ENCODE measurements at places on chromosomes 2 and 18.

DNA sequence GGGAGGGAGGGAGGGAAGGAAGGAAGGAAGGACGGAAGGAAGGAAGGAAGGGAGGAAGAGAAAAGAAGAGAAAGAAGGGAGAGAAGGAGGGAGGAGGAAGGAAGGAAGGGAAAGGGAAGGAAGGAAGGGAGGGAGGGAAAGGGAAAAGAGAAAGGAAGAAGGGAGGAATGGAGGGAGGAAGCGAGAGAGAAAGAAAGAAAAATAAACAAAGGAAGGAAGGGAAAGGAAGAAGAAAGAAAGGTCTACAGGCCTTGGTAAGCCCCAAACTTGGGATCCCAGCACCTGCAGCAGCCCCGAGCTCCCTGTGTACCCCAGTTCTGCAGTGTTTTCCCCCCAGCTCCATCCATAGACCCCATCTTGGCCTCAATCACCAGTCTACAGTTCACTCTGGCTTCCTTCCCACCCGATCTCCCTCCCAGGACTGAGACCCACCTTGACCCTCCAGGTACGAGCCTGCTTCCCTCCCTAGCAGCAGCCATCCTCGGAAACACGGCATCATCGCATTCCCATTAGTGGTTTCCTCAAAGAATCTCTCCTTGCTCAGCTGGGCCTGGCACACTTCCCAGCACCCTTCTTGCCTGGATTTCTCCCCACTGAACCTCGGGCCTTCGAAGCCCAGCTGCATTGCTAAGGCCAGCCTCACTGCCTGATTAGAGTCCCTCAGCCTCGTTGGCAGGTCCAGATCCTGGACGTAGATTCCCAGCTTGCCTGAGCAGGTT lies 46.1 kb upstream of the SH3BP4 start:
- no peak for DNase-seq

- no peak for DNase-seq
These were observed 25.8 kb downstream of the SPEG start for GRCh38 chr2:219460424-219460926.

DNA sequence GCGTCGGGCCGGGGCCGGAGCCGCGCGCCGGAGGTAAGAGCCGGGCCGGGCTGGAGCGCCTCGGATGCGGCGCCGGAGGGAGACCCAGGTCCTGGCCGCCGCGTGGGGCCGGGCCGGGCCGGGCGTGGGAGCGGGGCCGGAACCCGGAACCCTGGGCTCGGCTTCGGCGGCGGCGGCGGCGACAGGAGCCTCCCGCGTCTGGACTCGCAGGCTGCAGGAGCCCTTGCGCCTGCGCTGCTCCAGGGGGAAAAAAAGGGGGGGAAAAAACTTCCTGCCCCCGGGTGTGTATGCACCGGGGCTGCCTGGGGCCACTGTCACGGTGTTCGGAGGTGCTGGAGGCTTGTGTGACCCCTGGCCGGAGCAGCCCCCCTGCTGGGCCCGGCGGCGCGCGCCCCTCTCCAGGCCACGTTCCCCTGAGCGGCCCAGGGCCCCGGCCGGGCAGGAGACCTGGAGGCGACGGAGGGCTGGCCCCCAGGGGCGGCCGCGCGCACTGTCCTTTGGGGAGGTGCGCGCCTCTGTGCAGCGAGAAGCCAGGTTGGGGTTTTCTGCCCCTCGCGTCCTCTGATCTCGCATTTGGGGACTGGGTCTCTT lies 864 bp downstream of the KLHL29 start:
- DNase-seq = no peak

- DNase-seq = no peak
These were observed 229.1 kb downstream of the PHLPP1 start for GRCh38 chr18:62944454-62944853.

DNA sequence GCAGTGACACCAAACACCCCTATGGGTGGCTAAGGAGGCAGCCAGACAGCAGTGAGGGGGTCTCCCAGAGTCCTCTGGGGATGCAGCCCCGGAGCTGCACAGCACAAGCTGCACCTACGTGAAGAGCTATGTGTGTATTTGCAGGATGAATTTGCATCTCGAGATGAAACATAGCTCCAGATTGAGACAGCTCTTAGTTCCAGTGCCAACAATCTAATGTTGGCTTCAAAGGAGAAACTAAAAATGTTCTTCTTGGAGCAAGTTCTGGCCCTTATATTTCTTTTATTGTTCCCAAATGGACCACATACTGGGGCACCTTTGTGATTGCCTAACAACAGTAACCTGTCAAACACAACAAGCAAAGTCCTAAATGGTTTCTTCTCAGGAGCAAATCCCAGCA lies 233.9 kb downstream of the SLC4A3 start:
- no peak for DNase-seq

GRCh38 chr2:106108351-106108750 lies 85.8 kb downstream of the UXS1 start:
- DNase-seq = no peak

DNA sequence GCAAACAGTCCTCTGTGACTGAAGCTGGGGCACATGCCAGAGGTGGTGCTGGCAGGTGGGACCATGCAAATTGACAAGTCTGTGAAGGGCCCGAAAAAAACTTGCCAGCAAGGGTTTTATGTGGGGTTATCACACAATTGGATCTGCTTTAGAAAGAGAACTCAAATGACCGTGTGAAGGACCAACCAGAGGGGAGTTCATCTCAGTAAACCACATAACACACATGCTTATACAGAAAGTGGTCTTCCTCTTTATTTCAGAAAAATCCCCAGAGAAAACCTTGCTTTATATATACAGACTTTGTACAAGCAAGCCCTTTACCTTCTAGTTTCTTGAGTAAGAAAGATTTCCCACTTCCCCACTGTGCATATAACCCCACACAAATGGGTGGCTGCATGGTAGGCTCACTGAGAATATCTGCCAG lies 46.7 kb downstream of the KIDINS220 start:
- DNase-seq = no peak

- no peak for DNase-seq
These were observed 37.5 kb downstream of the EIPR1 start for GRCh38 chr2:3340144-3340543.

DNA sequence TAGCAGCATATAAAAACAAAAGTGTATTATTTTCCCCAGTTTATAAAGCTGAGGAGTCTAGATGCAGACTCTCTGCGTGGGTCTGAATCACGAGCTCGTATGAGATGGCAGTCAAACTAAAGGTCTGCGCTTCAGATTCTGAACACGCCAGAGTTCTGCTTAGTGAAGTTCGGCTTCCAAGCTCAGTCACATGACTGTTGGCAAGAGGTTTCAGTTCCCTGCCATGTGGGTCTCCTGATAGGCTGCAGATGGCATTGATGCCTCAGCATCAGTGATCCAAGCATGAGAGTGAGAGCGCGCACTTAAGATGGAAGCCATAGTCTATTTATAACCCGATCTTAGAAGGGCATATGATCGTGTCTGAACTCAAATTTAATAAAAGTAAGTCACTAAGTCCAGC lies 242.8 kb upstream of the DOK6 start:
- DNase-seq = no peak

- DNase-seq = no peak
These were observed 1314.8 kb downstream of the DPP10 start for GRCh38 chr2:115757286-115757685.

GRCh38 chr2:168456521-168457189 lies 583 bp downstream of the CERS6 start:
- no peak for DNase-seq

DNA sequence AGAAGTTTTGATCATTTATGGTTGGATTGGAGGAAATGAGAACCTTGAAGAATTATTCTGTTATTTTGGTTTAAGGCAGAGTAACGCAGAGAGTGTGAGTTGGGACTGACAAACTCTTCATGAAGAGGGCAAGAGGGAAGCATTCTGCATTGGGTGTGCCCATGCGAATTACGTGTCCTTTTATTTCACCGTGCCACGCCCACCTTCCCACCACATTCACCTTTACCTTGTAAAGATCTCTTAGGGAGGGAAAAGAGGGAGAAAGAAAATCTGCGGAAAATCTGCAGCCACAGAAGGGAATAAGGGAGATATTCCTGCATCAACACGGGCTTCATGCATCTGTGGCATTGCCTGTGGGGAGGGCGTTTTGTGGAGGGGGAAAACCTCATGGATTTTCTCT lies 31.8 kb downstream of the SLC9A4 start:
- DNase-seq = no peak

Data from esophagus squamous epithelium (tissue), 5 donors.